ENCODE measurements at places on chromosomes 16 and 17.

- no peak for DNase-seq
Observed at GRCh38 chr17:77548967-77549366, 408.2 kb downstream of the SEC14L1 start.

- no peak for DNase-seq
Observed at GRCh38 chr17:47982091-47982617, 11.2 kb downstream of the CDK5RAP3 start.

- no peak for DNase-seq
Observed at GRCh38 chr17:81015136-81015535, 19.8 kb upstream of the BAIAP2 start.

- DNase-seq = no peak
Observed at GRCh38 chr16:1027501-1027815, 45.1 kb upstream of the SSTR5 start.

DNA sequence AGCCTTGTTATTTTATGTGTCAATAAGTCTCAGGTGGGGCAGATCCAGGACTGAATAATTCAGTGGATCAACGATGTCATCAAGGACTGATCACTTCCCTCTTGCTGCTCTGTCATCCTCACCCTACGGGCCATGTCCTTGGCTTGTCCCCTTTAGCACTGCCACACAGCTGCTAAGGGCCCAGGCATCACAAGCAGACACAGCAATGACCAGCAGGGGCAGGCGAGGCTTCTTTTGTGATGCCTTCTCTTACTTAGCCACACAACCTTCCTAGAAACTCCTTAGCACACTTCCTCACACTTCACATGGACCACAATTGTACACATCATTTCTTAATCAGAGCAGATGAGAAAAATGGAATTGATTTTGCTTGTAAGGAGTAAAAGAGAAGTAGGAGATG is 356.3 kb upstream of the SOX9 start:
- DNase-seq = no peak

- no peak for DNase-seq
Observed at GRCh38 chr17:77774182-77774581, 184.3 kb upstream of the TNRC6C start.

DNA sequence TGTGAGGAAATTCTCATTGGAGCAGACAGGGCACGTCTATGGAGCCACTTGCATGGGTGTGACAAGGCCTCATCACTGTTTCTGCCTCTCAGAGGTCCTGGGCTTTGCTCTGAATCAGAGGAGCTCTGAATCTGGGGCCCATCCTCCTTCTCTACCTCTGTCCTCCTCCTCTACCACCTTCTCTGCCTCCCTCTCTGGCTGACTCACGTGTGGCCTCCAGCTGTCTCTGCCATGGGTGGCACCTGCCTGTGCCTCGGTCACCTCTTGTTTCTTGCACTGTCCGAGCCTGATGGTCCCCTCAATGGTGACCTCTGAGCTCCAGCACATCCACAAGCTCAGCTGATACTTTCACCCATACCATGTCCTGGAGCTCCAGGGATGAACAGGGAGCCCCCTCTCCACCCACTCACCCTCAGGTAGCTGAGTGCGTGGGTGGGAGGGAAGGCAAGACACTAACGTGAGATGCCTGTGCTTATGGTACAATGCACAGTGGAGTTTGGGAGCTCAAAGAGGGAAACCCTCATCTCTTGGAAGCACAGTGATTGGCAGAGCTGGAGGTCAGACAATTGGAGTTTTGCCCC is 116.4 kb upstream of the CRHR1 start:
- DNase-seq = no peak

DNA sequence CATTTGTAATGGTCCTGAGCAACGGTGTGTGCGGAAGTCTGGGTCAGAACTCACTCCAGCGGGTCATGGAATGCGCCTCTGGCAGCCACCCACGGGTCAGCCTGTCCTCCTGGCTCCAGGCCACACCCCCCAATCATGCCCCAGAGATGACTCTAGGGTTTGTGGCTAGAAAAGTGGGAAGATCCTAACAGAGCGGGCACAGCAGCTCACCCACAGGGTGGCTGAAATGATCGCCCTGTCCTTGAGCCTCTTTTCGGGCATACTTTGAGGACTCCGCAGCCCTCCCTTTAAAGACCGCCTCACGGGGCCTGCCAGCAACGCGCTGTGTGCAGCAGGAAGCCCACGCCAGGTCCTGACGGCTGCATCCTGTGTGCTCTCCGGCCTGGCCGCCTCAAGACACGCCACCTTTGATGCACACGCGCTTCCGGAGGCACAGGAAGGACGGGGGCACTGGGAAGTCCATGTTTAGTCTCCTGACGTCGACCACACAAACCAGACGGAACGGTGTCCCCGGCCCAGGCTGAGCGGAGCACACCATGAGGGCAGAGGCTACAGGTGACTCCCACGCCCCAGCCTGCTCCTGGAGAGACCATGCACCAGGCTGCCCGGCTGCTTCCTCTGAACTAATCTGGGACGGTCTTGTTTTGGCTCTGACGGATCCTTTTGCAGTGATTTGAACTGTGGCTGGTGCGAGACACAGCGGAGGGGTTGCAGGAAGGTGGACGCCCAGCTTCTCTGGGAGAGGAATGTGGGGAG is 92.9 kb downstream of the TBC1D16 start:
- DNase-seq = peak; percentile 51

DNA sequence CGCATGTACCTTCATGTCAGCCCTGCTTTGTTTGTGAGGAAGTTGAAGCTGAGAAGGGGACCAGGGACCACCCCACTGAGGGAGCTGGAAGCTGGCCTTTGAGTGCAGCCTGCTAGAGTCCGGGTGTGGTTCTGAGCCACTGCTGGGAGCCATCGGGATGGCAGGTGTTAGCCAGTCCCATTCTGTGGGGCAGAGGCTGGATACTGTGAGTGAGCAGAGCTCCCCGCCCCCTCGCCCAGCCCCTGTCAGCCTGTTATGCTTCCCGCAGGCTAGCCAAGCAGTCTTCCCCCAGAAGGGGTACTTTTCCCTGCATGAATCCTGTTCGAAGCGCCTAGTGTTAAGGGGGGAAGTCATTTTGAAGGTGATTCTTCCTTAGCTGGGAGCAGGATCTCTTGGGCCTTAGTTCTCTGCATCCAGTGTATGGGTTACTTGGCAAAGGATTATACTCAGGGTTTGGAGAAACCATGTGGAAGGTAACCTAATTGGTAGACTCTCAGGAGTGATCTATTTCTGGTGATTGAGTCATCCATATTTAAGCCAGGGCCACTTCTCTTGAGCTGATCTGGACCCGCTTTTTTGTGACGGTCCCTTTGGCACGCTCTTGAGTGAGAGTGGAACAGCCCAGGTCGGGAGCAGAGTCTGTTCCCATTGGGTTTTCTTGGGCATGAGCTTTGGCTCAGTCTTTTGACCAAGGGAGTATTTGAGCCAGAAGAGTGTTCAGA is 23.8 kb downstream of the AKAP1 start:
- DNase-seq = no peak

GRCh38 chr17:36132421-36132831 is 28.8 kb downstream of the CCL4 start:
- DNase-seq = peak; percentile 59

- DNase-seq = no peak
Observed at GRCh38 chr16:7343243-7343642, 10.6 kb downstream of the RBFOX1 start.

DNA sequence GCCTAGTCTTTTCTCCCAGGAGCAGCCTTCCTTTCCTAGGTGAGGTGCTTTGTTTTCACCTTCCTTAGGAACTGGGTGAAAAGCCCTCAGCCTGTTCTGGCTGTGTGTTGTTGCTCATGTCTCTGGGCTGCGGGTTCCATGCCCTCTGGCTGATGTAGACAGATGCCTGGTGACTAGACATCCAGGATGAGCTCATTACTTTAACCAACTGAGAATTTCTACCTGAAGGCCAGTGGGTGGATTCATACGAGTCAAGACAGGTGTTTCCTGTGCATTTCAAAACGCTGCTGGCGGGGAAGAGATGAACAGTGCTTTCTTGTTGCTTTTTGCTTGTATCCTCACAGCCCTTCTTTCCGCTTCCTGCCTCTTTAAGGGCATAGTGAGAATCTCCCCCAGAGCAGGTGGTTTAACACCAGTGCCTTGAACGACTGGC is 22.3 kb downstream of the SAP30BP start:
- peak; percentile 66 for DNase-seq

GRCh38 chr17:82791532-82791931 is 39.7 kb downstream of the TBCD start:
- no peak for DNase-seq

GRCh38 chr16:309476-309875 is 26.5 kb downstream of the PDIA2 start:
- no peak for DNase-seq

DNA sequence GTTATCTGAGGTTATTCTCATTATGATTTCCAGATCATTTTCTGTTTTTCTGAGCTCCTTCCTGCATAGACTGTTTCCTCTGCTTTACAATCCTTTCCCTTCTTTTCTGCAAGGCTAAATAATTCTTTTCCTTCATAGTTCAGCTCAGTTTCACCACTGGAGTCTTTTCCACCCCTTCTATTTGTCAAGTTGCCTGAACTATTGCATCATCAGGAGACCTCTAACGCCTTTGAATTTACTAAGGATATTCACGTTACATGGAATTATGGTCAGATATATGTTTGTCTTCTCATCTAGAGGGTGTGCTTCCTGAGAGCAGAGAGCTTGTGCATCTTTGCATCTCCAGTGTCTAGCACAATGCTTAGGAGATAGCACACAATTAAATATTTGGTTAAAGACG is 140.4 kb upstream of the CA10 start:
- DNase-seq = no peak

Measured in naive B cell (primary cell).